ENCODE measurements at places on chromosomes 16 and 17. TPM values are rescaled to one million over a fixed set of nuclear protein-coding genes. Genes with fewer than 3 reads are reported as not detected.

The CCL13 gene
- 3.7 TPM for polyA plus RNA-seq

The TBX2 gene
- 44.5 TPM for polyA plus RNA-seq

The SOX9 gene
- 3.1 TPM for polyA plus RNA-seq

The KRTAP4-6 gene
- not detected for polyA plus RNA-seq

The CDH8 gene
- 0.06 TPM for polyA plus RNA-seq

The HOXB2 gene
- 4.1 TPM for polyA plus RNA-seq

The SLC5A11 gene
- polyA plus RNA-seq = not detected

The SLC16A13 gene
- polyA plus RNA-seq = 7.9 TPM

The ATXN7L3 gene
- polyA plus RNA-seq = 50.7 TPM

The SPAG9 gene
- polyA plus RNA-seq = 54.0 TPM

The CNGB1 gene
- polyA plus RNA-seq = 0.21 TPM

The NXN gene
- 30.5 TPM for polyA plus RNA-seq

The FOXL1 gene
- 0.68 TPM for polyA plus RNA-seq

Data from lung (tissue), 17 donors.